RPMI8226 (cell line): ENCODE measurements at places on chromosomes 3 and 15.

DNA sequence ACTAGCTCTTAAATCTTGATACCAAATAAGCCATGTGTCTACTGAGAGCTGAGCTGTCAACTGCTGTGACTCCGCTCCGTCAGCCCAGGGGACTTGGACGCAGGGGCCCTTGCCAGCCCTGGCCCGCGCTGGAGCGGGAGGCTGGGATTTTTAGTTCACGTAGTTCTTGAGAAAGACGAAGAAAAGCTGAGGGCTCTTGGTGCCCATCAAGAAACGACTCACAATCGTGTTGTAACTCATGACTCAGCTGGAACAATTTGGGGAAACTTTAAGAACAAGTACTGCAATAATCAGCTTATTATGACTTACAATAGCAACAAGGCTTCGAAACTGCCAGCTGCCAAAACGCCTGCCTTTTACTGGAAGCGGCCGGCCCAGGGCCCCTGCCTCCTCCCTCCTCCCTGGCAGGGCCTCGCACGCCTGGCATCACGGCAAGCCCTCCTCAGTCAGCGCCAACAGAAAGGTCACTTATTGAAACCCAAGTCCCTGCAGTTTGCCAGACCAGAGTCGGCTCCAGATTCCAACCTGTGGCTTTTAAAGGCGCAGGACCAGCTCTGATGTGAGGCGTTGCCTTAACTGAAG is 60.3 kb downstream of the RGMA start:
- DNase-seq: no peak

- DNase-seq: no peak
These were observed at the start of gene DNAJB8 for GRCh38 chr3:128466840-128467541. Gene DNAJB8 (minus strand): TSS chr3:128466890. CDS start chr3:128463245, 3,645 bp downstream.

DNA sequence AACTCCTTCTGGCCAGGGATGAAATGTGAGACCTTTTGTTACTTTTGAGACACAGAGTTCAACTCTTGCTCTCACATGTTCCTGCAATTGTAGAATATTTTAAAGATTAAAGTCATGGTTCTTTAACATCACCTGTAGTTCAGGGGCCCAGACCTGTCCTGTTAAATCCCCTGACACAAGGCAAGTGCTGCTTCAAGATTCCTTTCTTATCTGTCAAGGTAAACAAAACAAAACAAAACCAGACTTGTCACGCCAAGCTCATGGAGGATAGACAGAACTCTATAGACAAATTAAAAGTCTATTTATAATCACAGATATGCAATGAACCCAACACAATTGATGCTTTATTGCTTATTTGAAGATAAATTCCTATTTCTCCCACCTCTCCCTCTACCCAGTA is 48.6 kb upstream of the NEDD4 start:
- no peak for DNase-seq

DNA sequence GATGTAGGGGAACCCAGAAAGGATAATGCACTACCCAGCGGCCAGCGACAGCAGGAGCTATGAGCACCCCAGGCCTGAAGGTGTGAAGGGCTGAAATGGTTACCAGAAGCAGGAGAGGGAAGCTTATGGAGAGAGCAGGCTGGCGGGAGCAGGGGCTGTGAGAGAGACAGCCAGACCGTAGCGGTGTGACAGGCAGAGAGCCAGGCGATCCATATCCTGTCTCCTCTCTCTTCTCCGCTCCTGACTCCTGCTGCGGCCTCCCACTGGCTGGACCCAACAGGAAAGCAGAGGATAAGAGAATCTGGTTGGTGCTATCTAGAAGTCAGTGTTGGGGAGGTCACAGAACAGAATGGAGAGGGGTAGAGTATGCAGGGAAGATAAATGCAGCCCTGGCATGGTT is 49.9 kb downstream of the BTD start:
- no peak for DNase-seq

- no peak for DNase-seq
These were observed 36.3 kb downstream of the TMEM44 start for GRCh38 chr3:194596906-194597305.

DNA sequence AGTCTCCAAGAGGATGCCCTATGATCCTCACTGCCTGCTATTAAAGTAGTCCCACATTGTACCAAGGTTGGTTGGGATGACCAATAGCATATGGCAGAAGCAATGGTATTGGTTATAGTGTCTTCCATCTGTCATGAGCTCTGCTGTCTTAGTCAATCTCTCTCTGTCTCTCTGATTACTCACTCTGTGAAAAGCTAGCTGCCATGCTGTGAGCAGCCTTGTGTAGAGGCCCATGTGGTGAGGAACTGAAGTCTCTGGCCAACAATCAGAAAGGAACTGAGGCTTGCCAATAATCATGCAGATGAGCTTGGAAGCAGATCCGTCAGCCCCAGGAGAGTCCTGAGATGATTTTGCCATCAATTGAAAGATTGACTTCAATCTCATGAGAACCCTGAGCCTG is 60.3 kb upstream of the CFAP161 start:
- no peak for DNase-seq

DNA sequence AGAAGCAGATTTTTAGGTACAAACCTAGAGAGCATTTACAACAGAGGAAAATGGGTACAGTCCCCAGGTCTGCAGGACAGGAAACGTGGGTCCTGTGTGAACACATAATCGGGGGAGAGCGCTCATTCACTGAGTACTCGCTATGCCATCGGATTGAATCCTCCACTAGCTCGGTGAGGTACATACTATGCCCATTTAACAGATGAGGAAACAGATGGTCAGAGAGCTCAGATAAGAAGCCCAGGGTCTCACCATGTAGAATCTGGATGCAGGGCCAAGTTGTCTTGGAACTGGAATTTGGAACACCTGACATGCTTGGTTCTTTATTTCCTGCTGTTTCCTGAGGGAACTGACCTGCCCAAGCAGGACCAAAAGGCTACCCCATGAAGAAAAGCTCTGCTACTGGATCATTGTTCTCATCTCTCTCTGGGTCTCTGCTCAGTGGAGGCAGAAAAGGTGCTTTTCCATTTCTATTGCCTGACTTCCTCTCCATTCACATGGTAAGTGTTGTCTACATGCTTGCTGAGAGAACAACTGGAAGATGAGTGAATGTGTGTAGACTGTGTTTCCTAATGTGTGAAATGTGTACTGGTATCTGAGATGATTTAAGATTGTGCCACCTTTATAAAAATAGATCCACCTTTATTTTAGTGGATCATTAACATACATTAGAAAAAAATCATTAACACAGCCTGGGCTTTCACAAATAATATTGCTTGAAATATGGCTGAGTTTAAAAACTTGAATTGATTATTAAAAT is 89.1 kb downstream of the TGFBR2 start:
- no peak for DNase-seq

DNA sequence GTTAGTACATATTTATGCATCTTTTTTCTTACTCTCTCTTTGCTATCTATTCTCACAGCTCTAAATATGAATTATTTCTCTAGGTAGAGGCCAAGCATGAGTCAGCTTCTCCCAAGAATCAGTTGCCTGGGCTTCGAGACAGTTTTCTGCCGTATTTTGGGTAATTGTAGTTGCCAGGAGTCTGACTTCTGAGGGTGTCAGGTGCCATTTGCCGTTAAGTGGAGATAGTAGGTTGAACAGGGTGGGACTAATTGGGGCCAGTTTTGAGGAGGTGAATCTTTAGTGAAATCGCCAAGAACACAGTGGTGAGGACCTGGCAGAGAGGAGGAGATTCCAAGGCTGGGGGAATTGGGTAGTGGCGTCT is 7.8 kb upstream of the NRROS start:
- DNase-seq: peak; percentile 28
